ENCODE measurements at places on chromosomes 12 and 14.

GRCh38 chr12:57004651-57005050 is 1.7 kb downstream of the ZBTB39 start:
- no peak for DNase-seq

DNA sequence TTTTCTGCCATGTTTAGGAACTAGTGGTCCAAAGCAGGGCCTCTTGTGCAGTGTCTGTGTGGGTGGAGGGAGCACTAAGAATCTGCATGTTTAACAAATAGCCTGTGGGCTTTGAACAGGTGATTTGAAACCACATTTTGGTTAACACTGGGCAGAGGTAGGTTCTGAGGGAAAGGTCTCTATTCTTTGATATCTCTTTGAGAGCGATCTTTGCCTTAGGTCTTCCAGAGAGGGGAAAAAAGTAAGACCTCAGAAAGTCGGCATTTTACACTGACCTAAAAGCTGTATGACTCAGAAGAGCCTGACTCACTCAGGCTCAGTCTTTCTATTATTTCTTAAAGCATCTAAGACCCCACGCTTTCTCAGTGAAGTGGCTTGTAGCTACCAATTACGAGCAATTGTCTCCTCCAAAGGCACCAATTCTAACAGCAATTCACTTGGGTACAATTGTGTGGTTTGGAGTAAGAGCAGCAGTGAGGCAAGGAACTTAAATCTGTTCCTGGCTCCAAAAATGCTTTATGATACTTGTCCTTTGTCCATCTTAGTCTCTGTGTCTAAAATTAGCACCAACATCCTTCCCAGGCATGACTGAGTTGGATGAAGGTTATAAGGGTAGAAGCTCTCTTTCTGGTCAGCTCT is 8.8 kb downstream of the EIF2B2 start:
- DNase-seq = no peak

DNA sequence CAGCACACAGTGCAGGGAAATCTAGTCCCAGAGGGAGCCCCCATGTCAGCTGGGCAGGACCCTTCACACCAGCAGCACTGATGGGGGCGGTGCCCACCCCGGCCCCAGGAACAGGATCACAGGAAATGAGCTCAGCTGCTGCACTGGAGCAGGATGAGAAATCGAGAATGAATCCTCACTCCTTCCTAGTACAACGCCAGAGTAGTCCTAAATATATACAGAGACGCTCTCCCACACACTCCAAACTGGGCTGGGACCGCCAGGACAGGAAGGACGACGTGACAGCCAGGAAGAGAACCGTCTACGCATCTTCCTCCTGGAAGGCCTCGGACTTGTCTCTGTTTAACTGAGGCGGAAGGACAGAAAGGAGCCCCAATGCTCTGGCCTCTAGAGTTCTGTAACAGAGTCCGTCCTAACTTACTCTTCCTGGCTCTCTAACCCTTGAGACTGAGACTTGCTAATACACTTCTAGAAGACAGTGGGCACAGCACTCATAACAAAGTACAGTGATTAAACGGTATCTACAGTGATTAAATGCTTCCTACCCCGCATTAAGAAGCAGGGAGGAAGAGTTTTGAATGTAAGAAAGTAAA is 33.4 kb downstream of the CDC42BPB start:
- no peak for DNase-seq

- DNase-seq = no peak
Observed at GRCh38 chr12:113907446-113908180, 58.5 kb downstream of the RBM19 start.

- DNase-seq = no peak
Observed at GRCh38 chr14:96614481-96614881, 112.3 kb downstream of the PAPOLA start.

DNA sequence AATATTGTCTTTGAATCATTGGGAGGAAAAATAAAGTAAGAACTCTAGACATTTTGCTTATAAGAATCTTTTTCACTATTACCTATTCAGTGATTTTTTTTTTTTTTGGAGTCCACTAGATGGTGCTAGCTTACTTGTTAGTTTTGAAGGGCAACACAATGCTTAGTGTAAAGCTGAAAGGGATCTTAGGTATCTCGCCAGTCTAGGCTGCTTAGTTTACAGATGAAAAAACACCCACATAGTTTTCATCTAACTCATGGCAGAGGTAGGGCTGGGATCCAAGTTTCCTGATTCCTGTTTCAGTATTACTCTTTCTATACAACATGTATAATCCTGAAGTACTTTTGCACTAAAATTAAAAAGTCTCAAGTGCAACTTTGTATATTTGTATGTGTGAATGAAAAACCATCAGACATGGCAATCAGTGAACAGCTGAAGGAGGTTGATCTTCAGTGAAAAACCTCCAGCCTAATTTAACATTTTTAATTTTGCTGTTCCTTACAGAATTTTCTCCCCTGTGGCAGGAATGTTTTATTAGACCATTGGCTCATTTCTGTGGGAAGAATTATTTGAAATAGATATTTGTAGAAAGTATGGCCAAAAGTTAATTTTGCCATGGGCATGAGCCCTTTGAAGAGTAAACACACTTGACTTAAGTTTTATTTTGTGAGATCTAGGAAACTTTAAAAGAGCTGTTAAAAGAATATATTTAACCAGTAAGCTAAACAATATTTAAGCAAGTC is 40.7 kb downstream of the LRRIQ1 start:
- no peak for DNase-seq

DNA sequence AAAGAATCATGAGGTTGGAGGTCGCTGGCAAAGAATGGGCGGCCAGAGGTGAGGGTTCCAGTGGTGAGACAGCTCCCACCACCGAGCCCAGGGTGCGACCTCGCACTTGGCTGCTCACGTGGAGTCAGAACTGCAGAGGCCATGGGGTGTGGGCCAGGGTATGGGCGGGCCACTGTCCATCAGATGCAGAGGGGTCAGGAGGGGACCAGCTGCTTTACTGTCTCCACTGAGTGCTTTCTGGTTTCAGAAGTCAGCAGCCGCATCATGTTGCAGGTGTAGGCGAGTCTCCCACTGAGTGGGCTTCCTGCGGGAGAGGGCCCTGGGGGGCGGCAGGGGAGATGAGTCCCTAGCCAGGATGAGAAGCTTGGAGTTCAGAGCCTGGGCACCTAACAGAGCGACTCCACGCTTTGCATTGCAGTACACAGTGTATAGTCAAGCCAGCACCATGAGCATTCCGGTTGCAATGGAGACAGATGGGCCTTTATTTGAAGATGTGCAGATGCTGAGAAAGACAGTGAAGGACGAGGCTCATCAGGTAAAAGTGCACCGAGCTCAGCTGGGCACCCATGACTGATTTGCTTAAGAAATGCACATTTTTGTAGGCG is 46.9 kb upstream of the DYNC1H1 start:
- DNase-seq = no peak

GRCh38 chr12:28209782-28210181 is 19.5 kb downstream of the CCDC91 start:
- DNase-seq = no peak

DNA sequence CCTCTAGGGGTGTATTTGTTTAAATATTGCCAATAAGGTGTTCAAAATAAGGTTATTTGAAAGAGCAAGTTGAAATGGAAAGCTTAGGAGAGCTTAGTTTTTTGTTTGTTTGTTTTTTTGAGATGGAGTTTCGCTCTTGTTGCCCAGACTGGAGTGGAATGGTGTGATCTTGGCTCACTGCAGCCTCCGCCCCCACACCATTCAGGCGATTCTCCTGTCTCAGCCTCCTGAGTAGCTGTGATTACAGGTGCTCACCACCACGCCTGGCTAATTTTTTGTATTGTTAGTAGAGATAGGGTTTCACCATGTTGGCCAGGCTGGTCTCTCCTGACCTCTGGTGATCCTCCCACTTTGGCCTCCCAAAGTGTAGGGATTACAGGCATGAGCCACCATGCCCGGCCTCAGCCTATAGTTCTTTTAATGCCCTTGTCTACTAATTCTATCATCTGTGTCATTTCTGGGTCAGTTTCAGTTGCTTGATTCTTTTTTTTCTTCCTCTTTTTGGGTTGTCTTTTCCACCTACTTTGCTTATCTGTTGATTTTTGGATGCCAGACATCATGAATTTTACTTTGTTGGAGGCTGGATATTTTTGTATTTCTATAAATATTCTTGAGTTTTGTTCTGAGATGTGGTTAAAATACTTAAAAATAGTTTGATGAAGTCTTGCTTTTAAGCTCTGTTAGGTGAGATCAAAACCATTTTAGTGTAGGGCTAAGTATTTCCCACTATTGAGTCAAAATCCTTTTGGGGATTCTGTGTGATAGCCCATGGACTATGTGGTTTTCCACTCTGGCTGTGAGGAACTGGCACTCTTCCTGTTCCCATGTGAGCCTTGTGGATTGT is 18.7 kb downstream of the RCOR1 start:
- DNase-seq = no peak

DNA sequence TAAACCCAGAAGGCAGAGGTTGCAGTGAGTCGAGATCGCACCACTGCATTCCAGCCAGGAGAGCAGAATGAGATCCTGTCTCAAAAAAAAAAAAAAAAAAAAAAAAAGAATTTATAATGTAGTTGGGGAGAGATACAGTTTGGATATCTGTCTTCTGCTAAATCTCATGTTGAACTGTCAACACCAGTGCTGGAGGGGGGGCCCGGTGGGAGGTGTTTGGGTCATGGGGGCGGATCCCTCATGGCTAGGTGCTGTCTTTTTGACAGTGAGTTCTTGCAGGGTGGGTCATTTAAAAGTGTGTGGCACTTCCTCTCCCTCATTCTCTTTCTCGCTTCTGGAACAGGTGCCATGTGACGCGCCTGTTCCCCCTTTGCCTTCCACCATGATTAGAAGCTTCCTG is 32.8 kb downstream of the CLIP1 start:
- DNase-seq = no peak

DNA sequence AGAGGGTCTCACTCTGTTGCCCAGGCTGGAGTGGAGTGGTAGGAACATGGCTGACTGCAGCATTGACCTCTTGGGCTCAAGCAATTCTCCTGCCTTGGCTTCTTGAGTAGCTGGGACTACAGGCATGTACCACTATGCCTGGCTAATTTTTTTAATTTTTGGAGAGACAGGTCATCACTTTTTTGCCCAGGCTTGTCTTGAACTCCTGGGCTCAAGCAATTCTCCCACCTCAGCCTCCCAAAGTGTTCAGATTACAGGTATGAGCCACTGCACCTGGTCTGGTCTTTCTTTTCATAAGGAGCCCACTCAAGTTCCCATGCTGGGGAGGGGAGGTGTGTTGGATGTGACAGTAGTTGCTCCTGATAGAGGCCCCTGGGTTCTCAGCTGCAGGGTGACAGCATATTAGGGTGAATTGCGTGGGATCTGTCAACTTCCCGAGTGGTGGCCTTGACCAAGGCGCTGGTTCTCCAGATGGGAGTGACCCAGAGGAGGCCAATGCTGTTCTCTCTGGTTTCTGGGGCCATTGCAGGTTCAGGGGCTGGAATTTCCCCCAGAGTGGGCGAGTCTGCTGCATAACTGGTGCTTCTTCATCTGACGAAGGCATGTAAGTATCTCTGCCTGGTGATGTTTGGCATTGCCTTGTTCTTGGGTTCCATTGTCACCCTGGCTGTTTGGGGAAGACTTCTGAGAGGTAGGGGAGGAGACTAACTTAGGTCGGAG is 52.4 kb upstream of the ESRRB start:
- no peak for DNase-seq

DNA sequence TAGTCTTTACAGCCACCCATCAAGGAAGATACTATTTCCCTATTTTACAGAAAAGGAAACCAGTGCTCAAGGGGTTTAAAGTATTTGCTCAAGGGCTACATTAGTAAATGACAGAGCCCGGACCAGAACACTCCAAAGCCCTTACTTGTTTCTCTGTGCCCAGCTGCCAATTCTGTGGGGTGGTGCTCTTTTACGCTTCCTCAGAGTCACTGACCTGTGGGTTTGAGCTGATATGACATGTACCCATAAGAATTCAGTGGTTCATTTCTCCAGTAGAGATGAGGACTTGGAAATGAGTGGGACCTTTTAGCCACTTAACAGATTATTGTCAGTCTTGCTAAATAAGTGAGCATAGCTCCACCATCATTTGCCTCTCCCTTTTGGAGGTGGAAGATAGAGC is 37.4 kb upstream of the NKX2-8 start:
- no peak for DNase-seq

DNA sequence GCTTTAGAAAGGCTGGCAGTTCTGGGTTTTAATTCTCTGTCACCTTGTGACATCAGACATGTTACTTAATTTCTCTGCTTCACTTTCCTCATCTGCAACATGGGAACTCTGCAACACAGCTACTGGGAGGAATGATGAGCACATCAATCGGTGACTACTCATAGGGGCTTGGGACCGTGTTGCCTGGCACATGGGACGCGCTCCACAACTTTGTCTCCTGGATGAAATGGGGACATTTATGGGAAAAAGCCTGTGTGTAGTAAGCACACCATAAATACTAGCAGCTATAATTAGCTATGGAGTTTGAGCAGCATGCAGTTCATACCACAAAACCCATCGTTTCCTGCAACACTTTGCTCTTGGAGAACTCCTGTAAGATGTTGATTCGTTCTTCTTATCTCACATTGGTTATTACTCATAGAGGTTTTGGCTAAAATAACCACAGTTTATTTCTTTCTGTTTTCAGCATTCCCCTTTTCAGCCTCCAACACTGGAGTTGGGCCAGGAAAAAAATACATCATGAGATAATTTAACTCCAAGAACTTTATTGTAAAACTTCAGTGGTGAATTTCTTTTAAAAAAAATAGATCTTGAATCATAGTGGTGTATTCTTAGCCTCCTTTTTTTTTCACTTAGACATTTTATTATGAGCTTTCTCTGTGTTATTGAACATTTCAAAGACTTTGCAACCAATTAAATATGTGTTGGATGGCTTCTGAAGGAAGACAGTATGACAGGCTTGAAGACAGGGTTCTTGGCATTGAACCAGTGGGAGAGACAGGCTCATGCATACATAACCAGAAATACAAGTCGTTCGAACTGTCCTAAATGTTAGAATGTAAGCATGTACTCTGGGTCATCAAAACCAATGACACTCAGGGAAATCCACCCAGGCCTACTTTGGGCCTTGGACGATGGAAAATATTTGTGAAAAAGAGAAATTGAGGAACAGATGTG is 72.7 kb downstream of the RIN3 start:
- DNase-seq = no peak

DNA sequence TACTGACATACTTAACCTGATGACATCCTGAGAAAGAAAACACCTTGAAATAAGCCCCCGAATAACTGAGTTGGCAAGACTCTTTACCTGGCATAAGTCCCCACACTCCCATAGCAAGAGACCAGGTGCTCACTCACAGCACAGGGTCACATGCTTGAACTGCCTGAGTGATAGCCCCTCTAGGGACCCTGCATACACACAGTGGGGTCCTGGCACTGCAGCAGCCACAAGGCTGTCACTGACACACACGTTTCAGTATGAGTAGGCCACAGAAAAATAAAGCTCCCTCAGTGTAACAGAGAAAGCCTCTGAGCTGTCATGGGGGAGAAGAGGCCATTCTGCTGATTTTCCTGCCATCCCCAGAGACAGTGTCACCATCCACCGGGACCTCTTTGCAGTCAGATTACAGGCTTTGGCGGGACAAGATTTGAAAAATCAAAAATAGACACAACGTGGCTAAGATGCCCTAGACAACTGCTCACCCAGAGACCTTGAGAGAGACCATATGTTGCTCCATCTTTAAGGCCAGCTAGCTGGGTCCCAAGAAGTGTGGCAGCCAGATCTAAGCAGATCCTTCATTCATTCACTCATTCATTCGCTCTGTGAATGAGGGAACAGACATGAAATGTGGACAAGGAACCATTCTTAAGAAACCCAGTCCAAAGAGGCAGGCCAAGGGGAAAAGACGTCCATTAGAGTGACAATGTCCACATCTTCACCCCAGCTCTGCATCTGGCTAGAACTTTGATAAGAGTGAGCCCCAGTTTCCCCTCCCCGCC is 1.6 kb downstream of the SCARB1 start:
- DNase-seq = no peak

GRCh38 chr12:78185109-78185508 is 354.4 kb downstream of the NAV3 start:
- DNase-seq = no peak

Measured in stimulated activated naive CD4-positive, alpha-beta T cell treated with Interleukin-2 at 50 U/mL for 16 hours (primary cell).